ENCODE measurements at places on chromosomes 1 and 21. TPM values are rescaled to one million over a fixed set of nuclear protein-coding genes. Genes with fewer than 3 reads are reported as not detected.

DNA sequence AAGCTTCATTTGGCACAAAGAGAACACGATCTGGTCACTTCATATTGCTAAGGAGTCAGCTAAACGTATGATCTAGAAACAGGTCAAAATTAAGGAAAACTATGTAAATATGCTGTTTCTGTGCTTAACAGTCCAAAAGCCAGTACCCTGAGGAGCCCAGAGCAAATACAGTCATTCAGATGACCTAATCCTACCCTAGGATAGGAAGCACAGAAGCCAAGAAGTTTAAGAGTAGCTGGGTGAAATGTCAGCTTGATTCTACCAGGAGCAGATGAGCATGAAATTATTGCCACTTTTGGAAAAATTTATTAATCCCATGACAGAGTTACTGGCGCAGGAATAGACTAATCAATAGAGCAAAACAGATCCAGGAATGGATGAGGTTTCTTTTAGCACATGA is 18.3 kb downstream of the SORT1 start:
- no peak for DNase-seq

DNA sequence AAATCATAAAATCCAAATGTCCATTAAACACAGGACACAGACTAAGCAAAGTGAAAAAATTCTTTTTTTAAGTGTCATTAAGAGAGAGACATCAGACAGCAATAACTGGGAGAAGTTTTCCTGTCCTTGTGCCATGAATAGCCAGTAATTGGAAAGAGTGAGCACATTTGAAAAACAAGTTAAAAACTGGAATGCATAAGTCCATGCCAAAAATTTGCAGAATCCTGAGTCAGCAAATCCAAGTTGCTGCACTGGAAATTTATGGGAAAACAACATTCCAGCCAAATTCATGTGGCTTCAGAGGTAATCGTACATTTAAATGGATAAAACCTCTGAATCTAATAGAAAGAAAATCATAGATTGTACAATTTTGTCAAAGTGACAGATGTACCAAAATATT is 291.4 kb downstream of the LRRC40 start:
- peak; percentile 61 for DNase-seq

- no peak for DNase-seq
Measured at GRCh38 chr1:54997711-54997986, 1.1 kb upstream of the BSND start.

DNA sequence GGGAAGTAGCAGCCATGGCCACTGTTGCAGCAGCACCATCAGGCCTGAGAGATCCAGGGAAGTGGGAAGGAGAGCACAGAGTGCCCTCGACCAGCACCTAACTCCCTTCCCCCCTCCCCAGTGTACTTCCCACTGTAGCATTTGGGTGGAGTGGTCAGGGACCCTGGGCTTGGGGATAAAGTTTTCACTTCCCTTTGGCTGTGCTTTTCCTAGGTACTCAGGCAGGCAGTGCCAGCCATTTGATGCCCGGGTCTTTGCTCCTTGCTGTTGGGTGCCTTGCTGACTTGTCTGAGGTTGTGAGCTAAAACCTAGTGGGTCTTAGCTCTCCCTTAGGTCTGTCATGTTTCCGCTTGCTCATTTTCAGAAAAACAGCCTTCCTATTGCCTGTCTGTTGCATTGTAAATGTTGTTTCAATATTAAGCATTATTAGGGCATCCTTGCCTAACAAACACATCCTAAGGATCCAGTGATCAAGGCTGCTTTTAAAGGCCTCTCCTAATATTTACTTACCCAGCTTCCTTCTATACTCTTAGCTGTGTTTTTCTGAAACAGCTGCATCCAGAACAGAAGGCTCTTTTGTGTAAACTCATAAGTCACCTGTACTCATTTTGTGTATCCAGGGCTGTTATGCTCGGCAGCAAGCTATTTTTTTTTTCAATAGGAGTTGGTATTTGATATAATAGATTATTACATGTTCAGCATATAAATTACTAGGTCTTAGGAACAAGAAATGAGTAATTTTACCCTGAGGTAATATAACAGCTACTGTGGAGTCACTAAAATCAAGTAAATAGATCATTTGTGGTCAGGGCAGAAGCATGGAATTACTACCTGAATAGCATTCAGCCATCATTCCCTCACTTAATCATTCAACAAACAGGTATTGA is 418.6 kb upstream of the PROX1 start:
- DNase-seq, result peak; percentile 4

DNA sequence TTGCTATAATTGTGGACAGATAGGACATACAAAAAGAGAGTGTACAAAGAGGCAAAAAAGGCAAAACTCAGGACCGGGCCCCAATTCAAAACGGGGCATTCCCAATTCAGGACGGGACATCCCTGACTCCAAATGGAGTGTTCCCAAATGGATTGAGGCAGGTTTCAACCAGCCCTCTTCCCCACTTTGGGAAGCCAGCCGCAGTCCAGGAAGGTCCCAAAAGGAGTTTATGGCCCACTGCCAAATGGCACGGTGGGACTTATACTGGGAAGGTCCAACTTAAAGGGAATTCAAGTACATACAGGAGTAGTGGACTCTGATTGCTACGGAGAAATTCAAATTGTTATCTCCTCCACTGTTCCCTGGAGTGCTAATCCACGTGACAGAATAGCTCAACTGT is 3.5 kb upstream of the ZNF669 start:
- no peak for DNase-seq

GRCh38 chr1:229035054-229035747 is 235.7 kb upstream of the RAB4A start:
- DNase-seq, result no peak

DNA sequence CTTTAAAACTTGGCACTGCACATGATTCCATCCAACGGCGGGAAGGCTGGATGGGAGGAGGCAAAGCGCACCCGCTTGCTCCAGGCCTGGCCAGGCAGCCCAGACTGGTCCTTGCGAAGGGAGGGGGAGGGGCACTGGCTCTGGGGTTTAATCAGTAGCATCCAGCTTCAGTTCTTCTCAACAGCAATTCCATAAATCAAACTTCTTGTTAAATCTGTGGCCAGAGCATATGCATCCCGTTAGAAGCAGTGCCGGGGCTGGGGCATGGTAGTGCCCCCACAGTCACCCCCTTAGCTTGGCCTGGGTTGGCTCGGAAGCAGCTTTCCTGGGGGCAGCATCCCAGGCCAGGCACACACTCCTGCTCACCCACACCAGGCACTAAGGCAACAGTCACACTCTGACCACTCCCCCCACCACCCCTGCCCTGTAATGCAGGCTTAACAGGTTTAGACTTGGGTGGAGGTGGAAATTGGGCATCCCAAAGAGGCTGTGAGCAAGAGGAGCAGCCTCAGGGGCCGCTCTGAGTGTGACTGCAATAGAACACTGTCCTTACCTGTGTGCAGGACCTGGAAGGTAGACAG is 94.1 kb upstream of the CASZ1 start:
- no peak for DNase-seq

GRCh38 chr1:245458234-245458633 is 303.4 kb downstream of the KIF26B start:
- no peak for DNase-seq

- no peak for DNase-seq
Measured at GRCh38 chr1:218480137-218480536, 135.0 kb downstream of the TGFB2 start.

DNA sequence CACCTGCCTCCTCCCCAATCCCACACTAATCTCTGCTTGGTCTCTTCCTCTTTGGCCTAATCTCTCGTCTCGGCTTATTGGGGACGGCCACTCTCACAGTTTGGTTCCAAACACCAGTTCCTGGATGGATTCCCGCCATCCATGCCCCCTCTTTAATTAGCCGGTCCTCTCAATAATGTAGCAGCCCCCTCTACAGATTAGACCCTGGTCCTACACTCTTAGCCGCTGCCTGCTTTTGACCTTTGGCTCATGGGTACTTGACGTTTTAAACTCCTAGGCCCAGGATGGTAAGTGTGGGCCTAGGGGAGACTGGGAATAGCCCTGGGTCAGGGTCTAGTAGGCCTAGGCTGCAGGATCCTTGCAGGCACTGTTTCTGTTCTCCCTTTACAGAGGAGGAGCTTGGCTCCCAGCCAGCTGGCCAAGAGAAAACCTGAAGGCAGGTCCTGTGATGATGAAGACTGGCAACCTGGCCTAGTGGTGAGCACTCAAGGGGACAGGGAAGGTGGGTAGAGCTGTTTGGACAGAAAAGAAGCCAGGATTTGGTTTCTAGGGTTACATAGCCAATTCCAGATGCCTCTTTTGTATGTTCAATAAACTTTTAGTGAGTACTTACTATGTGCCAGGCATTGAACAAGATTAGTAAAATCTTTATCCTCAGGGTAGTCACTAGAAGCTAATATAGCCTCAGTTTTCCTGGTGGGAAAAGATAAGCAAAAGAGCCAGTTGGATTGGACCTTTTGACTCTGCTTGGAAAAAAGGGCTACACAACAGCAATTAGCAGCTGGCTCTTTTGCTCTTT is 758 bp downstream of the RAD54L start:
- peak; percentile 23 for DNase-seq

DNA sequence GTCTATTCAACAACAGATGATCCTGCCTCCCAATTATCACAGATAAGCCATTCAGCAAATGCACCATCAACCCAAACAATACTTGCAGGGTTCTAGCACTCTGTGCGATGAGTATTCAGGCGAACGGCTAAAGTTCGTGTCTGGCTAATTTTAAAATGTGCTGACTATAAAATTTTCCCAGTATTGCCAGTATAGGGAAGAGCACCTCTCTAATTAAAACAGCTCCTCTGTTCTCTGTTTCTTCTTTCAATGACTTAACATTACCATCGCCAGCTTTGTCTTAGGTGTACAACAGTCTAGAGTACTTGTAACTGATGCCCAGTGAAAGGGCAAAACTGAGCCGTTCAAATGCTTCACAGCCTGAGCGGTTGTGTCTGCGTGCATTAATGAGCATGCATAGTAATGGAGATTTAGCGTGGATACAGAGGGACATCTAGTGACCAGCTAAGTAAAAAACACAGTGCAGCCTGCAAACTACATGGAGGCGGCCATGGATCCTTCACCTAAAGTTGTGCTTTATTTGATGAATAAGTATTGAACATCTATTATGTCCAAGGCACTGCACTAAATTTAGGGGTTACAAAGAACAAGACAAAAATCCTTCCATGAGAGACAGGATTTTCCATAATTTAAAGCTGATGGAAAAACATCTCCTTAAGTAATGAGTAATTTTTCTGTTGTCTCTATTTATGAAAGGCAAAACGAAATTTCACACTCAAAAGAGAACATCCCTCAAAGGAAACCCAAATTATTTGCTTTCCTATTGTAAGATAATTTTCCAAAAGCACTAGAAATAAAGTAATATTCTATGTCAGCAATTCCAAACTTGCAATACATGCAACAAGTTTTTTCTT is 120.0 kb downstream of the SETD4 start:
- DNase-seq, result peak; percentile 64

GRCh38 chr1:208172423-208173145 is 71.6 kb downstream of the PLXNA2 start:
- no peak for DNase-seq

DNA sequence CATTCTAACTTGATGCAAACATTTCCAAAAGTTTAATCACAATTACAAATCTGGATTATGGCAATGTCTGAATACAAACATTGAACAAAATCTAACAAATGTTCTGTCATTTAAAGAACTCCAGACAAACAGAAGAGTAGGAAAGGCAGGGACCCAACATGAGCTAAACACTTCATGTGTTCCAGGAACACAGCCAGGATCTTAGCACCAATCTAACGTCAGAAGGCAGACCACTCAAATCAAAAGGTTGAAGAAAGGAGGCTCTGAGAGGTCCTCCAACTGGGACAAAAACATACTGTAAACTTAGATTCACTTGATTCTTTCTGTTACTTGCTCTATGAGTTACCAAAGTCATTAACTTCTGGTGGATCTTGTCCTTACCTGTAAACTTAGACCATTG is 374.0 kb downstream of the NEGR1 start:
- DNase-seq, result no peak

GRCh38 chr1:17168091-17168876 is 36.6 kb upstream of the PADI1 start:
- peak; percentile 60 for DNase-seq

Gene ROR1
- 31.2 TPM for polyA plus RNA-seq

Gene GSTM1
- 105 TPM for polyA plus RNA-seq

Gene S100A8
- polyA plus RNA-seq, result 14.4 TPM

Gene IGSF3
- 29.7 TPM for polyA plus RNA-seq

Gene LHX8
- polyA plus RNA-seq, result not detected

Gene FAM163A
- polyA plus RNA-seq, result 0.99 TPM

Gene OR2L2
- 0.10 TPM for polyA plus RNA-seq

Gene SVBP
- polyA plus RNA-seq, result 64.4 TPM

Gene MYBPH
- polyA plus RNA-seq, result 0.50 TPM

Measured in renal pelvis (tissue), 12 donors.